ENCODE measurements at places on chromosomes 11 and 22.

DNA sequence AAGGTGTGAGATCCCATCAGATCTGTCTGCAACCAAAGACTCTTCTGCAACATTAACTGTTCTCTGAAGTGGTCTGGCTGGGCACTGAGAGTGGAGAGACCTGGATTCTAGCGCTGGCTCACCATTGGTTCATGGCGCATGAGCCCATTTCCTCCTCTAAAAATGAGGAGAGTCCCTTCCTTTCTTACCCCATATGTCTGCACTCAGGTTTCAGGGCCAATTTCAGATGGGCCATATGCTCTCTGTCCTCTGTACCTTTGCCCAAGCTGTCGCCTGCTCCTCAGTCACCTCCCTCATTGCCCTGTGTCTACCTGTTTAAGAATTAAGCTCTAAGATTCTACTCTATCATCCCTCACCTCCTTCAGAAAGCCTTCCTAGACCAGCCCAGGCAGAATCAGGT, 484.7 kb downstream of the INSC start:
- DNase-seq: no peak

GRCh38 chr11:47166368-47166767, 10.3 kb downstream of the ARFGAP2 start:
- DNase-seq: no peak

- DNase-seq: no peak
Measured at GRCh38 chr22:29475550-29475949, 4.5 kb upstream of the NEFH start.

GRCh38 chr11:118328745-118329144, 13.8 kb downstream of the CD3D start:
- DNase-seq: no peak

DNA sequence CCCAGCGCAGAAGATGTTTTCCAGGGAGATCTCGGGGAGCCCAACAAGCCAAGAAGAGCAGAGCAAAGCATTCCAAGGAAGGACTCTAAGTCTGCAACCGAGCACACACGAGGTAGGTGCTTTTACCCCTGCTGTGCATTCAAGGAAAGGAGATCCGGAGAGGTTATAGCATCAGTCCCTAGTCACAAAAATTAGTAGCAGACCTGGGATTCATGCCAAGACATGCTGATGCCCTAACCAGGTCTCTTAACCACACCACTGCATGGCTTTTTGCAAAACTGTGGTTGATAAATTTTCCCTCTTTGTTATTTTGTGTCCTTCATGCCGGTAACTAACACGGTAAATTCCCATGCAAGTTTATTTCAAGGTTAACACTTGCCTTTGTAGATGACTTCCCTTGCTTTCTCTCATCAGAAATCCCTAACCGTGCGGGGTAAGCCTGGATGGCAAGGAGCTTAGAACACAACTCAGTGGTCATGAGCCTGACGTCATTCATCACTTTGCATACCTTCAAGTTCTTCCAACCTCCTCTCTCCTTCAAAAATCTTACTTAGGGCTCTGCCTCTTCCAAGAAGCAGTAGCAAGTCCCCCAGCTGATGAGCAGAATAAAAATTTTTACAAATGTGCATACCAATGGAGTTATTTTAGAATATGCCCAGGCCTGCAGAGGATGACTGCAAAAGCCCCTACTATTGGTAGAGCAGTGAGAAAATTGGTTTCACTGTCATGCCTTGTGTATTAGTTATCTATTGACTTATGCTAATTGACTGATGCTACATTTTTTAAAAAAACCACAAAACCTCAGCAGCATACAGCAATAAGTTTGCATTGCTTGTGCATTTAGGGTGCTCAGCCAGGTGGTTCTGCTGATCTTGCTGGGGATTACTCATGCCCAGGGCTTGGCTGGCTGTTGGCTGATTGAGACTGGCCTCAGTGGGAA, 465.1 kb downstream of the MN1 start:
- DNase-seq: no peak

DNA sequence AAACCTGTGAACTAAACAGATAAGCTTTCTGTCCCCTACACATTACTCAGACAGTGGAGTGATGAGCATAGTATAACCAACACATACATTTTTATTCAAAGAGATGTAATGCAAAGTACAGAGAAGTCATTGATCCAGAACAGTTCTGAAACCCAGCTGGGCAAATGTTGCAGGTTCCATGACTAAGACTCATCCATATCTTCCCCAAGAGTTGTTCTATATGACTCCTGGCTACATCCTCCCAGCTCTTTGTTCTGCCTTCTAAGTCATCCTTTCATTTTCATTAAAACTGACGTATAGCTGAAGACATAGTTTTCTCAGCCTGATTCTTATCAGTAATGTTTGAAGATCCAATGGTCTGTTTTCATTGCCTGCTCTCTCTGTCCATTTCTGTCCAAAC, 47.3 kb downstream of the PLAAT5 start:
- DNase-seq: no peak

DNA sequence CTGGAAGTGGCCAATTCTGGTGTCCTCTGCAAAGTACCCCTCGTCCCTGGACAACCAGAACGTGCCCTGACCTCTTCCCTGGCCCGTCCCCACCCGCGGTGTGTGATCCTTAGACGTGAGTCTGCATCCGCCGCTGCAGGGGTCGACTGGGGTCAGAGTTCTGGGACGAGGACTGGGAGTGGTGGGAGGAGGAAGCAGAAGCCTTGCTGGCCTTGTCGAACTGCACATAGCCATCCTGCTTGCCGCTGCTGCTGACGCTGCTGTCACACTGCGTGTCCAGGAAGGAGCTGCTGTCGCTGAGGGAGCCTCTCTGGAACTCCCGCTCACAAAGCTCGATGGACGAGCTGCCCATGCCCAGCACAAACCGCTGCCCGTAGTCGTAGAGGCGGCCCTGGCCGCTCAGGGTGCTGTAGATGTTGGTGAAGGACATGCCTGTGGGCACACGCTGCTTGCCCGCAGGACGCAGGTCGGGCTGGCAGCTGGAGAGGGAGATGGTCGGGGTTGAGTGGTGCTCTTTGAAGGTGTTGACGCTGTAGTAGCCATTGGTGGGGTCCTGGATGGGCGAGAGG, 69.1 kb downstream of the ST3GAL4 start:
- no peak for DNase-seq

GRCh38 chr11:94077552-94078293, 50.9 kb upstream of the PANX1 start:
- no peak for DNase-seq

DNA sequence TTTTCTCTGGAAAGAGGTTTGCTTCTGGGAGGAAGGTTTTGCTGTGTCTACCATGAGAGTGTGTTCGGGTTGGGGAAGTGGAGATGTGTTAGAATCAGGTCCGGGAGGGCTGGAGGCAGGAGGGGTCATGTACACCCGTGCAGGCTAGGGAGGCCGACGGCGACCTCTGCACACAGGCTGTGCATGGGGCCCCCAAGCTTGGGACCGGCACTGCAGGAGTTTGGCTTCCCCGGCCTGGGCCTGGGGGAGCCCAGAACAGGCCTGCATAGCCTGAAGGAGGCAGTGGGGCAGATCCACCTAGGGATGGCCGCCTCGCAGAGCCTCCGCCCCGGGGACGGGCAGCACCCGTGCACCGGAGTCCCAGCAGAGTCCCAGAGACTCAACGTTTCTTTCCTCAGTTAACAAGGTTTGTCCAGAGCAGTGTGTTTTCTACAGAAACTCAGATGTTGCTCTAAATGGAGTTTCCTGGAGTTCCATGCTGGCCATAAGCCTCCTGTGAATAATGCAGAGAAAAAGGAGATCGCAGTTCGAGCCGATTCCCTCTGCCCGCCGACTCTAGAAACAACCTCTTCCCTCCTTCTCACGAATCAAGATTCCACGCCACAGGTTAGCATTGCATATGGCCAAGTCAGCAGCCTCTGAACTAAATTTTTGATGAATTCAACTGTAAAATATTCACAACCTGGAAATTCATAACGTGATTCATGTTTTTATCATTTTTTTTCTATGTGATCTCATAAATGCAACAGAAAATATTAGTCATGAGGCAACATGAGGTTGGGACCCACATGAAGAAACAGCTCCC, 427.3 kb downstream of the BRD1 start:
- no peak for DNase-seq

GRCh38 chr22:24591286-24591830, 1.5 kb downstream of the LRRC75B start:
- DNase-seq: no peak

DNA sequence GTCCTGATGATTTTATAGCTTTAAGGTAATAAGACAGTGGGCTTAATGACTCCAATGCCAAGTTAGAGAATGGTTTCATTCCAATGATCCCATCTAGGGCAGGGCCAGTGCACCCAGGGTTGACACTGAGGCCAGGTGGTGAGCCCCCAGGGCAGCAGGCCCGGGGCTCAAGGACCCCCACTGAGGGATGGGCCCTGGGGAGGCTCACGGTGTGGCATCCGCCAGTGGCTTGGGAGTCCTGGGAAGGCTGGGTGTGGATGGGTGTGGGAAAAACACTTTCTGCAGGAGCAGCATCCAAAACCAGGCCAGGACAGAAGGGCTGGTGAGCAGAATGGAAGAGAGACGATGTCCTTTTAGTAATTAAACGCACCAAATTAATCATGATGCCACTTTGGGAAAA, 626.3 kb downstream of the TBC1D22A start:
- no peak for DNase-seq

DNA sequence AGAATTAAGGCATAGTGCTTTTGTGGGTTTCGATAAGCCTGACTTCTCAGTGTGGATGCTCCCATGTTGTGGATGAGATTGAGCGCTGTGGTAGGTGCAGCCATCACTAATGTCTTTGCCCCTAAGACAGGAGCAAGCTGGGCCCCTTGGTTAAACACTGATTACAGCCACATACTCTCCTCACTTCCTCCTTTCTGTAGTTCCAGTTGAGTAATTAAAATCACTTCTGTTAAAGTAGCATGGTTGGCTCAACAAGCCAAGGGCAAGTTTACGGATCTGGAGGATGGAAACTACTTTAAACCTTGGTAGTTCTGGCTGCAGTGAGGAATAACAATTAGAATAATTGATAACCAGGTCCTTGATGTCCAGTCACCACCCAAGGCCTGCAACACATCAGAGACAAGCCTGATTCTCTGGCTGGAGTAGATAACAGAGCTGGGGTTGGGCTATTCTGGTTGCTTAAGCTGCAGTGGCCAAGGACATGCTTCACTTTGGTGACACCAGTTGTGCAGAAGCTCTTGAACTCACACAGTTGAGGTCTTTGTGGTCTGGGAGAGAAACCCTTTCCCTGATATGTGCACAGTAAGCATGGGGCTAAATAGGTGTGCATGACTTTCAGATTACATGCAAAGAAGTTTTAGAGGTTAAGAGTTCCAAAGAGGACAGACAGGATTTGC, 81.3 kb downstream of the KIRREL3 start:
- no peak for DNase-seq

- DNase-seq: peak; percentile 70
Measured at GRCh38 chr11:43944761-43945311, 2.4 kb downstream of the C11orf96 start.

- no peak for DNase-seq
Measured at GRCh38 chr11:108142304-108142703, 20.9 kb downstream of the ACAT1 start.

GRCh38 chr11:122101625-122102291, 14.3 kb downstream of the BLID start:
- no peak for DNase-seq

DNA sequence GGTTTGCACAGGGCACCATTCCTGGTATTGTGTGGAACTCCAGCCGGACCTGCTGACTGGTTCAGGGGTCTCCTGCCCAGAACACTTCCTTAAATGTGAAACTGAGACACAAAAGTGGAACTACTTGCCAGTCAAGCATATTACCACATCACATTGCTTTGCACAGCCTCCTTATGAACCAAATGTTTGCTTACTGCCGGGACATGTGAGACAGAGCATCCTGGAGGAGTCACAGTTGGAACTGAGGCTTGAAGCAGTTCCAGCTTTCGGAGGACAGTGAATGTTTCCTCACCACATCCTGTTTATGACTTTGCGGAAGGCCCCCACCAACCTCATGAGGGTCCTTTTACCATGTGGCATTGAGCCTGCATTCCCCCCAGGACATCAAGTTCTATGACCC, 105.8 kb upstream of the ARHGAP42 start:
- no peak for DNase-seq

GRCh38 chr11:61542705-61543104, 34.2 kb downstream of the LRRC10B start:
- DNase-seq: no peak

DNA sequence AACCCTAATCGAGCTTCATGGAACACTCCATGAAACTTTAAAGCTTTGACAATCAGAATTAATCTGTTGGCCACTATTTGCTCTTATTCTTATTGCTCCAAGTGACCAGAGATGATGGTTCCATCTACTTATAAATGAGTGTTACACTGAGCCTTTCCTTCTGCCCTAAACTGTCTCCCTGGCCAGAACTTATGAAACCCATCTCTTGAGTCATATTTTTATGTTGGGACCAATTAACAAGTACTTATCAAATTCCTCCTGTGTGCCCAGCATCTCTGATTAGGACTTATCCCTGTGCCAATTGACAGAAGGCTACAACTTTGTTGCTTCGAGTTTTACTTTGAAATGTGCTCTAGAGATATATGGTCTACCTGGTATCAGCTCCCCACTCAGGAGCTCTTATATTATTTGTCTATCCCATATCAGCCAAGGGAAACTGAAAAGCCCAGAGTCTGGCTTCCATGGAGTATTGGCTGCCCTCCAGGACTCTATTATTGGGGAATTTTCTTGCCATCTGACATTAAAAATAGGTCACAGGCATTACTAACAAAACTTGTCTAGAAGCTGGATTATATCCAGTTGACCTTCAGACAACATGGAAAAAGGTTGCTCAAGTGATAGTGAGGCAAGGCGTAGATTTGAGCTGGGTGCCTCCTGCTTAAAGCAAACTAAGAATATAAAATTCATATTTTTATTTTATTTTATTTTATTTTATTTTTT, 8.8 kb downstream of the KREMEN1 start:
- no peak for DNase-seq

- DNase-seq: no peak
Measured at GRCh38 chr22:37054600-37055365, 3.2 kb downstream of the KCTD17 start.

DNA sequence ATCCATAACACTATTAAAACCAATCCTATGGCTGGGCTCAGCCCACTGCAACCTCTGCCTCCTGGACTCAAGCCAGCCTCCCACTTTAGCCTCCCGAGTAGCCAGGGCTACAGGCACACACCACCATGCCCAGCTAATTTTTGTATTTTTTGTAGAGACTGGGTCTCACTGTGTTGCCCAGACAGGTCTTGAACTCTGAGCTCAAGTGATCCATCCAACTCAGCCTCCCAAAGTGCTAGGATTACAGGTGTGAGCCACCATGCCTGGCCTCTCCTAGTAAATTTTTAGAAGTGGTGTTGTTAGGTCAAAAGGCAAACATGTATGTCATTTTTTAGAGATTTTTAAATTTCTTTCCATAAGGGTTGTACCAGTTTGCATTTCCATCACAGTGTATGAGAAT, 14.2 kb downstream of the F2 start:
- no peak for DNase-seq

GRCh38 chr11:1854132-1854948, 1.5 kb downstream of the LSP1 start:
- no peak for DNase-seq

All from activated CD4-positive, CD25-positive, alpha-beta regulatory T cell treated with anti-CD3 and anti-CD28 coated beads, Interleukin-2, amount 50 U/mL, for 72 hours (primary cell).